ENCODE measurements at places on chromosomes 5 and 9.

DNA sequence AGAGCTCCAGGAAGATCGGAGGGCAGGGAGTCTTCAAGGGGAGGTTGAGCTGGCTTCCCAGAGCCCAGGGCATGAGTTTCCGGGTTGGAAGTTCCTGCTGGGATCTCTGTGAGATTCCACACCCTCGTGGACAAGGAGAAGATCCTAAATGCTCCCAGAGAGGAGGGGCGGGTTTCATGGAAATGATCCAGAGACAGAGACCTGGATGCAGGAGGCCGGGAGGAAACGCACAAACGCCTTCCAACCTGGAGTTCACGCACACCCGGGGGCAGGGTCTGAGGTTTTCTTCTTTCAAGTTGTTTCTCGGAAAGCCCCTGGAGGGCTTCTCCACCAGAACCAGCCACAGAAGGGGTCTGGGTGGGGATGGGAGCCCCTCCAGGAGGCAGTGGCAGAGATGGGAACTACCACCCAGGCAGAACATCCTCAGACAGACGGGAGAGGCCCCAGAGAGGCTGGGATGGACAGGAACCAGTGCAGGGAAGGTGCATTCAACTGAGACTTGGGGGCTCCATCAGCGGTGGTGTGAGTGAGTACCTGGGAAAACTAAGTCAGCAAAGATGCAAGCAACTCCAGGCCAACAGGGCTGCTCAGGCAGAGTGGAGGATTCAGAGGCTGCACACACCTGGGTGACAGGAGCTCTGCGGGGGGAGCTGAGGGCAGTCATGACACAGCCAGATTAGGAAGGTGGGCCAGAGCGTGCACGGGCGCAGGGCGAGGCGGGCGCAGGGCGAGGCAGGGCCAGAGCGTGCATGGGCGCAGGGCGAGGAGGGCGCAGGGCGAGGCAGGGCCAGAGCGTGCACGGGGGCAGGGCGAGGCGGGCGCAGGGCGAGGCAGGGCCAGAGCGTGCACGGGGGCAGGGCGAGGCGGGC lies 52.1 kb upstream of the EXOC3 start:
- DNase-seq, result no peak

DNA sequence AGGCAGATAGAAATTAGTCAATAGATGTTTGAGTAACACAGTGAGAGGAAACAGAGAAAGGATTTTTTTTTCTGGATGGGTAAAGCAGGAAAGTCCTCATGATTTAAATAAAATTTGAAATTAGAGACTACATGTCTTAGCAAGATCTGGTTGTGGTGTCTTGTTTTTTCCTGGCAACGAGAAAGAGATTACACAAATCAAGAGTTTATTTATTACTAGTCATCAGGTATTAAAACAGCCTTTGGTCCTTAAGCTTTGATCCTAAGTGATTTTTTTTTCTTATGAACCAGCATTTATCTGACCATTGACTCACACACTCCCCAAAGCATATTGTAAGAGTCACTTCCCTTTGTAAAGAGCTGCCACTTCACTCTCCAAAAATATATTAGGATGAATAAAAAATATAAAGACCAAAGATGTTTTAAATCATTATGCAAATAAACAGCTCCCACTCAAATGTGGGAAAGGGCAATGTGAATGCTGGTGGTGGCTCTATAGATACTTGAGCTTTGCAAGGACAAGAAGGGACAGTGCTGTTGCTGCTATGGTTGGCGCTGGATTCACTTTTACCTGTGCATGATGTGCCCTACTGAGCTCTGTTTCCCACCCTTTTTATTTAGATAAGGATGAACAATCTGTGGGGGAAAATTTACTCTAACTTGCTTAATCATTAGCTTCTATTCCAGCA lies 1726.5 kb downstream of the MAT2B start:
- no peak for DNase-seq

- DNase-seq, result no peak
Measured at GRCh38 chr5:154228696-154229095, 38.2 kb downstream of the GALNT10 start.

- no peak for DNase-seq
Measured at GRCh38 chr5:175554296-175554695, 75.9 kb downstream of the SFXN1 start.

GRCh38 chr9:127428348-127428747 lies 4.2 kb downstream of the ZNF79 start:
- no peak for DNase-seq

DNA sequence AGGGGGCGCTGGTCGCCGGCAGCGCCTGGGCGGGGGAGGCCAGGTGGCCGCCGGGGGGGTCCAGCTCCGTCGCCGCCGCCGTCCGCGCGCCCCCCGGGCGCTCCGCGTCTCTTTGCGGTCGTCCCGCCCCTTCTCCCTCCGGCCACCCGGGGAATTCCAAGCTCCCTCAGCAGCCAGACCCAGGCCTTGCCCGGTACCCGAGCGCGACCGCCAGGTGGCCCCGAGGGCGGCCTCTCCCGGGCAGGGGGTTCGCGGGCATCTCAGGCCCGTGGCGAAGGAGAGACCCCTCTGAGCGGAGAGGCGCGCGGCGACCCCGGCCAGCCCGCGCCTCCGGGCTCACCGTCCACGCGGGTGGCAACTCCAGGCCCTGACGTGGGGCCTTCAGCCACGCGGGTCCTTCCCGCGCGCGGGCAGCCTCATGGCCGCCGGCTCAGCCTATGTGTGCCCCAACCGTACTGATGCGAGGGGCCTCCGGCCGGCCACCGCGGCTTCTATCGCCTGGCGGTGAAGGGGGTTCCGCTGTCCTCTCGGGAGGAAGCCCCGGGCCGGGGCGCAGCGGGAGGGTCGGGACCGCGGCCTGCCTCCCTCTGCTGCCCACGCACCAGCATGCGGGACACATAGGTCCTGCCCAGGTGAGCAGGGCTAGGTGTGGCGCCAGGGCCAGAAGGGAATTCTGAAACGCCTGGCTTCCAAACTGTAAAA lies 529 bp upstream of the NRARP start:
- DNase-seq, result no peak

DNA sequence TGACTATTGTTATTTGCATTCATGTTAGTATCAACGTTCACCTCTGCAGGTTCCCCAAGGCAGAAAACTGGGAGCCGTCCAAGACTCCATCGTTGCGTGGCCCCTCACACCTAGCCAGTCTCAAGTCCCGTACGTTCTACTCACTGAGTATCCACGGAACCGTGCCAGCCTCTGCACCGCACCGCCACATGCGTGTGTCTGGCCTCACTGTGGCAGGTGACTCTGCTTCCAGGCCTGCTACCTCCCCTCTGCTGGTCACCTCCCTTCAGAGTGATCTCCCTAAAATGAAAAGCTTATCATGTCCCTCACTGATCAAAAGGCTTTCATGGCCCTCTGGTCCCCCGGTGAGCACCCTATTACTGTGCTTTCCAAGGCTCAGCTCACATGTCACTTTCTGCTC lies 108.1 kb downstream of the GABBR2 start:
- DNase-seq, result no peak

GRCh38 chr9:131174681-131175239 lies 49.4 kb downstream of the NUP214 start:
- no peak for DNase-seq

- DNase-seq, result no peak
Measured at GRCh38 chr5:23330726-23331125, 176.7 kb upstream of the PRDM9 start.

- DNase-seq, result no peak
Measured at GRCh38 chr9:30348904-30349303, 2035.5 kb upstream of the ACO1 start.

DNA sequence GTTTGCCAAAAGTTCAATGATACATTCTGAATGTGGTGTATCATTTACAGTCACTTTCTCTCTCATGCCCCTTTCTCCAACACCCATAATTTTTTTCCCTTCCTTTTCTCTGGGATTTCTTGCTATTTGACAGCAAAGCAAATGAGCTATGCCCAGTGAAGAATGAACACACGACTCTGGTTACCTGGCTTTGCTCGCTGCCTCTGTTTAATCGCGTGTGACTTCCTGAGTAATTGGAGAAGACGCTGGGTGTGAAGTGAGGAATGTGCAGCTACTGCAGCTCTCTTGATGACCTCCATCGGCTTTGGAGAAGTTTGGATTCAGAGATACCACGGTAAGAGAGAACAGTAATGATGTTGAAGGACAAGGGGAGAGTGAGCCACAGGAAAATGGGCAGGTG lies 651.8 kb downstream of the KIF4B start:
- DNase-seq, result no peak

GRCh38 chr5:112684737-112685136 lies 52.9 kb upstream of the APC start:
- no peak for DNase-seq

Data from activated CD4-positive, alpha-beta T cell treated with anti-CD3 and anti-CD28 coated beads, Interleukin-2, amount 50 U/mL, for 1 hour (primary cell).